Islet precursor cell (in vitro differentiated cells): ENCODE measurements at places on chromosomes 12 and 14.

GRCh38 chr12:123928274-123928865 is 44.3 kb downstream of the CCDC92 start:
- DNase-seq = no peak

GRCh38 chr14:36019126-36019525 is 157.4 kb downstream of the PTCSC3 start:
- no peak for DNase-seq

GRCh38 chr14:90985601-90986242 is 74.7 kb downstream of the RPS6KA5 start:
- no peak for DNase-seq

DNA sequence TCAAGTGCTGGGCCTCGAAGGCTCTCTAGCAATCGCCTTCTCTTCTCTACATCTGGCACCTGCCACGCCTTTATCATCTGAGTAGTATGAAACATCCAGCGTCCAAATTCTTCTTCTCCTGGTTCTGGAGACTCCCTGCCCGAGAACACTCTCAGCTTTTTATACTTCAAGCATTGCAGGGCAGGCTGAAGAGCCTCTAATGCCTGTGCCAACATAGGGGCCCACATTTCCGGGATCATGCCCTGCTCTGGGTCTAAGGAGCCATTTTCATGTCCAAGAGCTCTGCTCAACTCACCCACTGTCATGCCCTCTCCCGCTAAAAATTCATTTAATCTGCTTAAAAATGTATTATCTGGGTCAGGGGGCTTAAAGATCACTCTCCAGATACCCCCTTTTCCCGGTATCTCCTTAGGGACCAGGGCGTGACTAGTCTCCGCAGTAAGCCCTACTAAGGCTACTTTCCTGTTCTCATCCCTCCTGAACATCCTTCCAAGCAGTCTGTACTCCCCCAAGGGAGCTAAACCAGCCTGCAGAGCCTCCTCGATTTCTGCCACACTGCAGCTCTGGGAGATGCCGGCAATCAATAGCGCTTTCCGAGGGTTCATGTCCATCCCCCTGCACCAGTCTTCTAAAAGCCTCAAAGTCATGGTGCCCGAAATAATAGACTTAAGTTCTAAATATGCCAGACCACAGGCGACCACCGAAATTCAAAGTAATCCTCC is 940 bp downstream of the MOAP1 start:
- no peak for DNase-seq

DNA sequence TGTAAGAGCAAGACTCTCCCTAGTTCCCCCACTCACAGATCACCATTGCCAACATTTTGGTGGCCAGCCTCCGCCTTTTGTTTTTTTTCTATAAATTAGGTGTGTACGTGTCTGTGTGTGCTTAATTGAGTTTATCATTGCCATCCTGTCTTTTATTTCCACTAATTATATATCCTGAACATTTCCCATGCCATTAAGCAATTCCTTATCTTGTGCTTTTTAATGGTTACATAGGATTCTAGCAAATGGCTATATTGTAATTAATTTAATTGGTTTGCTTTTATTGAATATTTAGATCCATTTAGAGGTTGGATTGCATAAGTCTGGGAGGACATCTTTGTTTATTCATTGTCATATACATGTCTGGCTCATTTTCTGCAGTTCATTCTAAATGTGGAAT is 107.3 kb upstream of the RTL1 start:
- DNase-seq = no peak

GRCh38 chr12:19201661-19202060 is 72.1 kb downstream of the PLEKHA5 start:
- DNase-seq = no peak

- DNase-seq = no peak
Observed at GRCh38 chr12:74801625-74802024, 264.0 kb downstream of the ATXN7L3B start.

DNA sequence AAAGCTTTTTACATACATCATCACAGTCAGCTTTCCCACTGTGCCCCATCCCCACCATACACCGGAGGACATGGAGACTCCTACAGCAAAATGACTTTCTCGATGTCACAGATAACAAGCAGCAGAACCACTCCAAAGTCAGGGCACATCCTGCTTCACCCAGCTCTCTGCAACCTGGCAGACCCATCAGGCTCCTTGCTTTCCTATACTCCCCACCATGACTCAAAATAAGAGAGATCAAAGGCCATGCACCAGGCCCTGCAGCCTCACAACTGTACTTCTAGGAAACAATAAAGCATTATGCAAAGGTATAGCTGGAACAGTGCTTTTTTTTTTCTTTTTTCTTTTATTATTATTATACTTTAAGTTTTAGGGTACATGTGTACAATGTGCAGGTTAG is 187.4 kb downstream of the DPF3 start:
- DNase-seq = no peak

DNA sequence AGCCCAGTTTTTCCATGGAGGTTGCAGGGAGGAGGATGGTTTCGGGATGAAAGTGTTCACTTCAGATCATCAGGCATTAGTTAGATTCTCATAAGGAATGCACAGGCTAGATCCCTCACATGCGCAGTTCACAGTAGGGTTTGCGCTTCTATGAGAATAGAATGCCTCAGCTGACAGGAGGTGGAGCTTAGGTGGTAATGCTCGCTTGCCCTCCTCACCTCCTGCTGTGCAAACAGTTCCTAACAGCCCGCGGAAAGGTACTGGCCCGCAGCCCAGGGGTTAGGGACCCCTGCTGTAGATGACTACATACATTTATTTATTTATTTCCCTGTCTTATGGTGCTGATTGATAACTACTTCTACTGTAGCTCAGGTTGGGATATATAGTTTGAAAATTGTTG is 93.2 kb downstream of the FBXO33 start:
- peak; percentile 66 for DNase-seq

- peak; percentile 71 for DNase-seq
Observed at GRCh38 chr14:94028450-94028826, 2.3 kb downstream of the OTUB2 start.

GRCh38 chr12:123726244-123726643 is 14.1 kb downstream of the ATP6V0A2 start:
- no peak for DNase-seq

GRCh38 chr12:88108021-88108420 is 33.9 kb downstream of the CEP290 start:
- DNase-seq = no peak

GRCh38 chr14:91068642-91069041 is 8.2 kb upstream of the RPS6KA5 start:
- no peak for DNase-seq

DNA sequence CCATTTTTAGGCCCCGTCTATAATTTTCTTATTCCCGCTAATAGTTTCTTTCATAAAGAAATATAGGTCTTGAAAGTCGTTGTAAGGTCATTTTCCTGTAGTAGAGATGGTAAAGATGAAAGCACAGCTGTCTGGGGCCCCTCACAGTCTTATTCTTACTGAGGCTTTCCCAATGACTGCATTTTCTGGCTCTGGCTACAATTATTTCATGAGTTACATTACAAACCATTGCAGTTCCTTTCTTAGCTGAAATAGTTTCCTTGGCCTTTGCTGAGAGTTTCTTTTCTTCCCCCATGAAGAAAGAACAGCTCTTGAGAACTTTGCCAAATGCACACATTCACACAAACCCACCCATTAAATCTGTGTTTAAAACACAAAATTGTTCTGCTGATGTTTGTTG is 113.0 kb downstream of the DYRK2 start:
- DNase-seq = no peak

GRCh38 chr12:127761880-127762279 is 505.1 kb upstream of the TMEM132C start:
- no peak for DNase-seq

DNA sequence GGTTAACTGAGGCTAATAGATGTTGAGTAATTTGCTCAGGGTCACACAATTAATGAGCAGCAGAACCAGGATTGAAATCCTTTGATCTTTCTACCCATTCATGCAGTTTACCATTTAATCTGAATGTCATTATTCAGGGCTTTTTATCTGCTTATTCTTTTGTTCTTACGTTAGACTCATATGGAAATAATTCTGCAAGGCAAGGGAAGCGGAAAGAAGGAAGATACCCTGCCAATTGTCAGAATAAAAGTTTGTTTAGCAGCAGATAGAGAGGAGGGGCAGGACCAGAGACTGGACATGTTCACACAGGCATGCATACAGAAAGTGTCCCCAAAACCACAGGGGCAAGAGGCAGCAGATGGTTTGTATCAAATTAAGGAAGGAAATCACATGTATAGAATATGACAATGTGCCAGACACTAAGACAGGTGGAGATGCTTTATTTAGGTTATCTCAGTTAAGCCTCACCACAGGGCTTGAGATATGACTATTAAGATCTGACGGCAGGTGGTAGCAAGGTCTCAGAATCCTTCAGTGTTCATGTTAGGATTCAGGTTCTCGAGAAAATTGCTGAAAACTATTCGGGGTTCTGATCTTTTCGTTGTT is 29.8 kb downstream of the BRMS1L start:
- DNase-seq = no peak
